ENCODE measurements at places on chromosomes 2 and 18.

DNA sequence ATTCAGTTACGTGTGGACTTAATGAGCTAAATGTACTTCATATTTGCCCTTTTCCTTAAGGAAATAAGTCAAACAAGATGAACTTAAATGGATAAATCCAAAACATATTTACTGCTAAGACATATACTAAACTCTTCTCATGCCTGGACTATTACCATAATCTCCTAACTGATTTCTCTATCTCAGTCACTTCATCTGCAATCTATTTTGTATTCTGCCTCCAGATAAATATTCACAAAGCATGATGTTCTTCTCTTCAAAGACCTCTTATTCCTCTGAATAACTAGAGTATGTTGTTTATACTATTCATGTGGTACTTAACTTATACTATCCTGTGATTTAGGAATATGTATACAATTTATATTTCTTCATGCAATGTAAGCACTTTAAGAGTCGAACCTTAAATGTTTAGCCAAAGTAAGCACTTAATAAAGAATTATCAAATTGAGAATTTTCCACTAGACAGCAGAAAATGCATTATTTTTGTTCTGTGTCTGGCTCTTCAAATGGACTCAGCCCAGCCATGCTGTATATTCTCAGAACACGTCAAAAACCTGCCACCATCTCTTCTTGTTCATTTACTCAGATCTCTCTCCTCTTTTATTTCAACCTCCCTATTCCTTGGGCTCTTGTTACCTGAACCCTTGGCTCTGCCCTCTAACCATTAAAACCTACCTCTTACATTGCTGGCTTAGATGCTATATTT, 79.9 kb upstream of the ARHGAP28 start:
- DNase-seq: no peak

GRCh38 chr2:9474361-9475057, at the start of gene IAH1:
Gene IAH1 (plus strand): TSS chr2:9474551. CDS start chr2:9474567, 16 bp downstream.
- DNase-seq: peak; percentile 48

- DNase-seq: no peak
Measured at GRCh38 chr2:27282892-27283291, 663 bp downstream of the TRIM54 start.

- no peak for DNase-seq
Measured at GRCh38 chr18:31973929-31974546, 31.1 kb upstream of the TRAPPC8 start.

DNA sequence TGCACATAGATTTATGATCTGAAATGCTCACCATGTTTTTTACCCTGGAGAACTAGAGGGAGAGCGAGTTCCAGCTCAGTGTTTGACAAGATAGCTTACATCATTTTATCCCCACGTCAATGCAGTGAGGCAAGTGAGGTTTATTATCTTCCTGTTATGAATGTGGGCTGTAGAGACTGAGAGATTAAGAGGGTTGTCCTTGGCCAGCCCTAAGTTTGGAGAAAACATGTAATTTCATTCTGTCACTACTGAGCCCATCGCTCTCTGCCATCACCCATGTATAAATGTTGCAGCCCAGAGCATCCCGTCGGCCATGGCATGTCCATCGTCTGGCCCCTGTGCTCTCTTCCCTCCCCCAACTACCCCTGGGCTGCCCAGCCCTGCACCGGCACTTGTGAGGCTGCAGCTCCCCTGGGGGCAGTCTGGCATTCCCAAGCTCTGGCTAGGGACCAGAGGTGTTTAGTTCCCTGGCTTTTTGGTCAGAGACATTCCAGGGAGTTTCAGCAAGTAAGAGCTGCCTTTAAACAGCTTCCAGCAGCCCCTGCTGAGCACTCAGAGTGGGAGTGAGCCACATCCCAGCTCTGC, 136.7 kb downstream of the ANTXR1 start:
- DNase-seq: no peak

- no peak for DNase-seq
Measured at GRCh38 chr2:62175728-62176127, 20.2 kb upstream of the B3GNT2 start.

GRCh38 chr2:200155652-200156051, 150.8 kb upstream of the SPATS2L start:
- no peak for DNase-seq

DNA sequence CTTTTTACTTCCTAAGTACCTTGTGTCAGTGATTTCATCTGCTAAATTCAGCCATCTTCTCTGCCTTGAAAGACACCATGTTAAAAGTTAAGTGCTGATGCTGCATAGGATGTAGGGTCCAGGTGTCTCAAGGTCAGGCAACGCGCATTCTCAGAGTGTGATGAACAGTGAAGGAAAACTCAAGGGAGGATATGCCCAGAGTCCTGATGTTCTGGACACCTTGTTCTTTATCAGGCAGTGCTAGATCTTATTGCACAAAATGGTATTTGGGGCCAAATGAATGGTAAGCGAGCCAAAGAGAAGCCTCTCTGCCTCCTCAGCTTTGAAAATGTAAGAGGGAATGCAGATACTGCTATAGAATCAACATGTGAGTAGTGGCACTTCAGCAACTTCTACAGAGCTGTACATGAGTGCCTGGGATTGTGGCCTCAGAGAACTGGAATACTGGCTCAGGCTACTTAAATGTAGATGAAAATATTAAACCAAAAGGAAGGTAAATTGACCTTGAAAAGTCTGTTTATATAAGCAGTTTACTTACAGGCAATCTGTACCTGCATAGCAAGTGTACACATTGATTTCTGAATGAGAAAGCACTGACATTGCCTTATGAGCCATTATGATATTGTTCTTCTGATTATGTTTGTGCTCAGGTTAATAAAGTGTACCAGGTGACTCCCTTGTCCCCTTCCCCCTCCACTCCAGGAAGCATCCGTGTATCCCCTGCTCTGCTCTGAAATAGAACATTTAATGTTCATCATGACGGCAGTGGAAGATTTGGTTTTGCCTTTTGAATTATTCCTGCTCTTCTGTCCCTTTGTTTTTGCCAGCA, 86.7 kb upstream of the RANBP2 start:
- DNase-seq: no peak

DNA sequence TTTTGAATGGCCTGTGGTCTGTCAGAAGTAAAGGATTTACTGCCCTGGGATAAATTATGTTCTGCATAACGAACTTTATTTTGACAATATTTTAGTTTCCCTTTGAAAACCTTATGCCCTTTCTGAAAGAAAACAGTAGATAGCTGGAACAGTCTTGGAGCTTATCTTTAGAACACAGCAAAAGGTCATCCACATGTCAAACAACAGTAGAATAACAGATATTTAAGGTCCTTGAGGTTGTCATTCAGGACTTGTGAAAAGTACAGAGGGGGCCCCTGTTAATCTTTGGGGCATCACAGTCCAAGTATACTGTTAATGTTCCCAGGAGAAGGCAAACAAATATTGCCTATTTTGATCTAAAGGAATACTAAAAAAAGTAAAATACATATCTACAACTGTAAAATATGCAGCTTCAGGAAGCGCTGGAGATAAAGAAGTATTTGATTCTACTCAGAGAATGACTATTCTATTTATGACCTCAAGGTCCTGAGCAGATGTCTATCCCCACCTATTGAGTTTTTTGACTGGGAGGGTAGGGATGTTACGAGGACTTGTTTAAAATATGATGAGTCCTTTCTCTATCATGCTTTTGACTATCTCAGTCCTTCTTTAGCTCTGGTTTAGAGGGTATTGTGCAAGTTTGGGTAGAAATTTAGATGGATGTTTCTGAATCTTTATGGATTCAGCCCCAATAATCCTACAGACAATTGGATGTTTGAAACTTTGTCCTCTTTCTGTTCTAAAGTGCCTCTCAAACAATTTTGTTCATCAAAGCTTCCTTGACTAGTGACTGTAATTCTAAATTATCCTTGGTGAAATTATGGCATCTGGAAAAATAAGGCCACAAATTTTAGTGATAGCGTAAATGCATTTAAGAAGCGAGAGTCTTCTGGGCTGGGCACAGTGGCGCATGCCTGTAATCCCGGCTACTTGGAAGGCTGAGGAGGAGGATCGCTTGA, 25.1 kb upstream of the TMEM214 start:
- DNase-seq: no peak

DNA sequence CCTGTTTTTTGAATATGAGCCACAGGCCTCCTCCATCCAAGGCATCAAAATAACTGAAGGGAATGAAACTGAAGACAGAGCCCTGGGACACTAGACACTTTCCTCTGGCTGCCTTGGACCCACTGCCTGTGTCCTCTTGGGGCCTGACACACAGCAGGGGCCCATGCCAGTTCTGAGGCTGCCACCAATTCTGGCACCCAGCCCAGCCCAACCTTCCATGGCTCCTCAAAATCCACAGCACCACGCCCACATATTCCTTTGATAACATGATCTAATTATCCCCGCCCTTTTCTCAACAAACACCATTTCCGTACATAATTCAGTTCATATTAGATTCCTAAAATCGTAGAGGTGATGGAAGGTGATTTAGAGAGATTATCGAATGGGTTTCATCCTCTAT, 64.2 kb downstream of the EMX1 start:
- no peak for DNase-seq

- no peak for DNase-seq
Measured at GRCh38 chr2:16250466-16250865, 310.1 kb downstream of the MYCN start.

GRCh38 chr2:100743741-100744140, 76.2 kb upstream of the NPAS2 start:
- no peak for DNase-seq

- no peak for DNase-seq
Measured at GRCh38 chr2:47309952-47310800, 92.8 kb upstream of the MSH2 start.

DNA sequence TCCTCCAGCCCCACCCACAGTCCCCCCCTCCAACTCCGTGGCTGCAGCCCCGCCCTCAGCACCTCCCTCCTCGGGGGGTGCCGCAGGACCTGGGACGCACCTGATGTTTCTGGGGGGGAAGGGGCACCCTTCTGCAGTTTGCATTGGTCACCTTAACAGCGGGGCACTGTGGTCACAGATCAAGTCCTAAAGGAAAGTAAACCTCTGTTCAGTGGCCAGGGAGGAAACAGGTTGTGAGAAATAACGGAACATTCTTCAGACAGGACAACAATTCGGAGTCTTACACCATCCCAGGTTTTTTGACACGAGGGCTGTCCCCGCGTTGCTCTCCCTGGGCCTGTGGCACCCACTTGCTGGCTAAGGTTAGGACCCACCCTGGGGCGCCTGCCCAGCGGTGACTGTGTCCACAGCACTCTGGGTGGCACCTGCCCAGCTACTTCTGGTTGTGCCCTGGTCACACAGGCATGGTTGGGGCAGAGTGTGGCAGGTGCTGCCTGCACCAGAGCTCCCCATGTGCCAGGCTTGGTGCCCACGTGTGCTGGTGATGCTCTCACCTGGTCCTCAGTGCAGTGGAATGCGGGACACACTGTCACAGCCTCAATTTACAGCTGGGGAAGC, 93.5 kb upstream of the OTOS start:
- no peak for DNase-seq

- DNase-seq: no peak
Measured at GRCh38 chr18:48216639-48217257, 192.4 kb downstream of the ZBTB7C start.

- DNase-seq: peak; percentile 28
Measured at GRCh38 chr2:27133195-27133875, 1.1 kb downstream of the PREB start.

- DNase-seq: no peak
Measured at GRCh38 chr2:6384341-6384740, 481.4 kb downstream of the CMPK2 start.

- no peak for DNase-seq
Measured at GRCh38 chr2:30184035-30184434, 37.2 kb downstream of the YPEL5 start.

GRCh38 chr2:239378918-239379640, 21.7 kb downstream of the HDAC4 start:
- DNase-seq: no peak

DNA sequence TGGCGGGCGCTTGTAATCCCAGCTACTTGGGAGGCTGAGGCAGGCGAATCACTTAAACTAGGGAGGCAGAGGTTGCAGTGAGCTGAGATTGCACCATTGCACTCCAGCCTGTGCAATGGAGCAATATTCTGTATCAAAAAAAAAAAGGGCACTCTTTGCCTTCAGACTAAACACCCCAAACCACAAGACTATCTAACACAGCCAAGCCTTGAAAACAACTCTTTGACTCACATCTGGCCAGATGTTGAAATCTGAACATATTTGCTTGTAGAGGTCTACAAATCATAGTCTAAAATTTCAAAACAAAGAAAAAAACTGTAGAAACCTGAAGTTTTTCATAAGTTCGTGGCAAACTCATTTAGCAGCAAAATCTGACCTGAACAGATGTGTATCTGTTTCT, 94.9 kb downstream of the FAM161A start:
- no peak for DNase-seq

DNA sequence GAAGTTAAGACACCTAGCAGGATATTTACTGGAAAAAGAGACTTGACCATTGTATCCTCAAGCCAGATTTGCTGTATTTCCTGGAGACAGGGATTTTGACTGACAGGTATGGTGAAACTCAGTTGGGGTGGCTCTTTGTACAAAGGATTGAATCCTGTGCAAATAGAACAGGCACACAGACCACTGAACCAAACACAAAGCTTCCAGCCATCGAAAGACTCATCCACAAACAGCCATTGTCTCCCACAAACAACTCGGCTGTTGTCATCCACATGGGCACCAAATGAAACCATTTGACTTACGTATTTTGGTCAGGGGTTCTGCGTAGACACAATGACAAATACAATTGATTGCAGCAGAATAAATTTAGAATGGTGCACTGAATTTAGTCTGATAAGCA, 15.9 kb downstream of the RNF152 start:
- no peak for DNase-seq

DNA sequence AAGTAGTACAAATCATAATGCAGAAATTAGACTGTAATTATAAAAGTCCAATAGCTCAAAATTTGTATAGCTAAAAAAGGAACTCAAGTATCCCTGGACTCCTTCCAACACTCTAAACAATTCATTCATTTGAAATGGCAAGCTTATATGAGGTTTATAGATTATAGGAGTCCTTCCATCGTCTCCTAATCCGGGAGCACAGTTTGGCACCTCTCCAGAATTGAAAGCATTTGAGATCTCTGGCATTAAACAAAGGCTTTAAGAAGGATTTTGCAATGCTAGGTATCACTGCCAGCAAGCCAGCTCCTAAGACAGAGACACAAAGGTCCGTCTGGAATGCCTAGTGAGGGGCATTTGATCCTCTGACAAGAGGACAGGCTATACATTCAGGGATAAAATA, 90.9 kb downstream of the ACVR1 start:
- DNase-seq: no peak

- no peak for DNase-seq
Measured at GRCh38 chr2:70965506-70965905, 12.9 kb upstream of the ANKRD53 start.

DNA sequence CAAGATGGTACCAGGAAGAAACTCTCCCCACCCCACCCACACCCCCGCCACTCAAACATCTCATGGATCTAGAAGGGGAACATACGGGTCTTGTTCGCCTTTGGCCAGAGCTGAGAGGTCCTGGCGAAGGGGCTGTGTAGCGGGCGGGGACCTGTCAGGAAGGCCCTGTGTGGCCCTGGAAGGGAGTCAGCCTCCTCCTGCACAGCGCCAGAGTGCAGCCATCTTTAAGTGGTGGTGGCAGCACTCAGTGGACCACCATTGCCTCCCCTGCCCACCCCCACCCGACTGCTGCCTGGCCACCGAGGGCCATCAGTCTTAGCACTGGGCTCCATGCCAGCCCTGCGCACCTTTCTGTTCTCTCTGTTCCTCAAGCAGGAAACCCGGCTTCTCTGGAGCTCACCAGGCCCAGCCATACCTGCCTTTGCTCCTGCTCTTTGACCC, 11.6 kb upstream of the FAHD2A start:
- no peak for DNase-seq

Measured in stimulated activated CD4-positive, alpha-beta T cell treated with anti-CD3 and anti-CD28 coated beads, TNF-alpha, amount 100 ng/mL, for 48 hours (primary cell).